ENCODE measurements at places on chromosomes 2 and 18.

GRCh38 chr2:165898381-165898780 lies 55.2 kb downstream of the TTC21B start:
- no peak for DNase-seq

DNA sequence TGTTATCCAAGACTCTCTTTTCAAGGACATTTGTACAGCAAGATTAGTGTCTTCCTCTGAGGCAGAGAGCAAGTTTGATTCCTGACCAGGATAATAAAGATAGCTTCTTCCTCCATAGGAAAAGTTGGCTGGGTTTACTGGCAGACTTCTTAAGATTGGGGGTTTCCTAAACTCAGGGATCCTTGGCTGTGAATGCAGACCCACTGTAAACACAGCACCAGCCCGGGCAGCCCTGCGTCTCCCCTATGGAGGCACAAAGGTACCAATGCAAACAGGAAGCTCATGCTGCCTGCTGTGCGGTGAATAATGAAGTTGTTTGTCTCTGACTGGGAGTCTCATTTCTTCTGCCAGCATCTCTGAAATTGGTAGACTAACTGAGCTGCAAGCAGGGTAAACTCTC lies 96.2 kb upstream of the ARHGAP28 start:
- DNase-seq: no peak

GRCh38 chr2:170823088-170823897 lies 6.6 kb downstream of the GAD1 start:
- no peak for DNase-seq

GRCh38 chr2:241109210-241110088 lies 7.4 kb upstream of the MTERF4 start:
- no peak for DNase-seq

DNA sequence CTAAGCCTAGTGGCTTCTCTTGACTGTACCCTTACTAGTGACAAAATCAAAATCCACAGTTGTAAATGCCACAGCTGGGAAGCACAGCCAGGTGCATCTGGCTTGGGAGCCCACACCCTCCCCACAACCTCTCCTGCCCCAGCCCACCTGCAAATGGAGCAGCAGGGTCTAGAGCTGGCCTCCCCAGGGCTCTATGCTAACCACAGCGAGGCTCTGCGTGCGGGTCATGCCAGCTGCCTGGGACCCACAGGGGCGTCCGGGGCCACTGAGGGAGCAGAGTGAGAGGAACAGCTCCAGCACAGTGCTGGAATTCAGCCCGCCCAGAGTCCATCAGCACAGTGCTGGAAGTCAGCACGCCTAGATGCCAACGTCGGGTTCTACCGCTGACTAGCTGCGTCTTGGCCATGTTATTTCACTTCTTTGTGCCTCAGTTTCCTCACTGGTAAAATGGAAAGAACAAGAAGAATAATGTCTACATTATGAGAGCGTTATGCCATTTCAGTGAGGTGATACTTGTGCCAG lies 109.1 kb upstream of the ID2 start:
- no peak for DNase-seq

- no peak for DNase-seq
These were observed 118.4 kb downstream of the MEIS1 start for GRCh38 chr2:66553370-66553769.

DNA sequence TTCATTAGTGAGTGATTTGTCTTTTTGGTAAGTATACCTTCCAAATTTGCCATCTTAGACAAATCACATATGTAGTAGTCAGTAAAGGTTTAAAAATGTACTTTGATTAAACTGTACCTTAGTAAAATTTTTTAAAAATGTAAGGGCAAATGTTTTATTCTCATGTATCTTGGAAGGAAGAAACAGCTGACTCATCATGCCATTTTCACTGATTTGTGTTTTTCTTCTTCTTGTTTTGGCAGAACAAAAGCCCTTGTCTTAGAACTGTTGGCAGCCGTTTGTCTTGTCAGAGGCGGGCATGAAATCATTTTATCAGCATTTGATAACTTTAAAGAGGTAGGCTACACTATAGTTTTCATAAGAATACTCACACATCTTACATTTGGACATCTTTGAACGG lies 136.5 kb downstream of the PRPF40A start:
- no peak for DNase-seq

Data from NCI-H774 (cell line).